ENCODE measurements at places on chromosomes 5 and 9. TPM values are rescaled to one million over a fixed set of nuclear protein-coding genes. Genes with fewer than 3 reads are reported as not detected.

The CD72 gene
- 1.3 TPM for total RNA-seq

The CA9 gene
- not detected for total RNA-seq

The CDC42SE2 gene
- 50.0 TPM for total RNA-seq

The FAM153A gene
- total RNA-seq, result 10.1 TPM

DNA sequence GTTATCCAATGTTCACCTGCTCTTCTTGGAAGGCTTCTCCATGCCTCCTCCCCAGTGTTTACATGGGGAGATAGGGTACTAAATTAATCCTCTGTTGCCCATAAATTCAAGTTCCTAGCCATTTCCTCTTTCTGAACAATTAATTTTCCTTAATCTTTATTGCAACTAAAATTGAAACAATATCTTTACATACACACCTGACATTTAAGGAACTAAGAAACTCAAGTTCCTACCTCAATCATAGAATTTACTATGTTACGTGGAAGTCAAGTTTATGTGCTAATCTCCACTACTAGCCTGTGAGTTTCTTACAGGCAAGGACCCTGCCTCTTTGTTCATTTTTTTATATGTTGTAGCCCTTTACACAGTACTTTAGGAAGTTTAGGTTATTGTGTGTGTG, 10.1 kb upstream of the ADRB2 start:
- no peak for DNase-seq

GRCh38 chr5:84286662-84287061, 98.0 kb downstream of the EDIL3 start:
- peak; percentile 50 for DNase-seq

DNA sequence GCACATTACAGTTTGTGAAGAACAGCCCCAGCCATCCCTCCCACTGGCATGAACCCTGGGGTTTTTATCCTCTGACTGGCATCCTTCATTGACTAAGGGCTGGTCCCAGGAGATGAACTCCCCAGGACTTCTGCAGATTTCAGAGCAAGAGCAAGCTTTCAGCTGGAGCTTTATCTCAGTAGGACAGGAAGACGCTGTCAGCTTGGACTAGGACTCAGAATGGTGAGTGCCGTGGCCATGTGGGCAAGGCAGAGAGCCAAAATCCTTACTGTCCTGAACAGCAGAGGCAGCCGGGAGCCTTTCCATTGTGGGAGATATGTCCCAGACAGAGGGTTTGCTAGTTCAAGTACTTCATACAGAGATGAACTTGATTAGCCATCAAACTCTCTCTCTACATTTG, 3.2 kb upstream of the ACOT12 start:
- DNase-seq, result peak; percentile 16

GRCh38 chr9:37859043-37859442, 44.9 kb downstream of the SLC25A51 start:
- DNase-seq, result no peak

GRCh38 chr5:93249651-93250289, 331.2 kb downstream of the NR2F1-AS1 start:
- DNase-seq, result no peak

- DNase-seq, result no peak
These were observed 117.7 kb downstream of the GAS1 start for GRCh38 chr9:86829496-86830046.

- no peak for DNase-seq
These were observed 220.0 kb downstream of the GABBR2 start for GRCh38 chr9:98488571-98489312.

GRCh38 chr5:140647042-140647419, 399 bp downstream of the NDUFA2 start:
- DNase-seq, result no peak

GRCh38 chr9:29556317-29556716, 1983.0 kb upstream of the C9orf72 start:
- DNase-seq, result no peak

GRCh38 chr9:107685901-107686300, 196.3 kb upstream of the KLF4 start:
- no peak for DNase-seq

DNA sequence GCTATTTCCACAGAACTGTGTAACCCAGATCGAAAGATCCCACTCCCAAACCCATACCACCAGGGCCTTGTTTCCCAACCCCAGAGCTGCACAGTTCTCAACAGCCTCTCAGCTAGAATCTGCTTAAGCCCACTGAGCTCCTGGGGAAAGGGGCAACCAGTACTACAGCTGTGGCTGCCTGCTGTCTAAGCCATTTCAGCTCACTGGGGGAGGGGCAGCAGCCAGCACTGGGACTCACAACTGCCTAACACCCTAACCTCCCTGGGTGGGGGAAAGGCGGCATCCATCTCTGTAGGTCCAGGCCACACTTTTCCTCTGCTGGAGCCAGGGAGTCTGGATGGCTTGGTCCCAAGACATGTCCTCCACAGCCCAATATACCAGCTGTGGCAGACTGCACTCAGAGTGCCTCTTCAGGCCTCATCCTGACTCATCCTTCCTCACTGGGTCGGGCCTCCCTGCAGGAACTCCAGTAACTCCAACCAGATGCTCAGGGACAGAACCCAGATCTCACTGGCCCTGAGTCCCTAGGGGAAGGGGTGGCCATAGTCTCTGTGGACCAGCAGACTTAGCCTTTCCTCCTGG, 241.4 kb downstream of the HINT1 start:
- DNase-seq, result no peak

- DNase-seq, result no peak
These were observed 118.6 kb downstream of the SPEF2 start for GRCh38 chr5:35736280-35736679.

All from cerebellum (tissue), 4 donors.